ENCODE measurements at places on chromosomes 3 and 15. TPM values are rescaled to one million over a fixed set of nuclear protein-coding genes. Genes with fewer than 3 reads are reported as not detected.

The CSPG5 gene
- 0.50 TPM for total RNA-seq

The ASB14 gene
- total RNA-seq: not detected

The PGBD4 gene
- 1.3 TPM for total RNA-seq

The MUC20 gene
- 0.33 TPM for total RNA-seq

The GPR27 gene
- total RNA-seq: 7.7 TPM

- peak; percentile 53 for DNase-seq
Observed at GRCh38 chr3:58999134-58999773, 50.6 kb downstream of the CFAP20DC start.

GRCh38 chr3:23099677-23100076, 103.5 kb upstream of the UBE2E2 start:
- no peak for DNase-seq

GRCh38 chr3:184811999-184812661, at the start of gene VPS8:
VPS8 (plus strand) TSS chr3:184812166; CDS start chr3:184824633, 12,467 bp downstream.
- DNase-seq: peak; percentile 92

- DNase-seq: peak; percentile 93
Observed at GRCh38 chr3:197372047-197372661, 73.7 kb upstream of the DLG1 start.

DNA sequence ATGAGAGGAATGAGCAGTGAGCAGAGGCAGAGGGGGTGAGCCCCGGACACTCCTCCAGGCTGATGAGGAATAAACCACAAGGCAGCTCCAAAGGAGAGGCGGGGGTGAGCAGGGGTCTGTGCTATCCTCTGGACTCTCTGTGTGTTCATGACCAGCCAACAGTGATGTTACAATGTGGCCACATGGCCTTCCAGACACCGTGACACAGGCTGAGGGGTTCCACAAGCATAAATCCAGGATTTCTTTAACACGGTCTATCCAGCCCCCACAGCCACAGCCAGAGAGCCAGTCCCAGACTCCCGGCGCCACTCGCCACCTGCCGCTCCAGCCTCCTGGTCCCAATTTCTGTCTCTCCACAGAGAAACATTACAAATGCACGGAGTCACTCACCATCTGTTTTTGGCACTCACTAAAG, 24.4 kb downstream of the XXYLT1 start:
- no peak for DNase-seq

DNA sequence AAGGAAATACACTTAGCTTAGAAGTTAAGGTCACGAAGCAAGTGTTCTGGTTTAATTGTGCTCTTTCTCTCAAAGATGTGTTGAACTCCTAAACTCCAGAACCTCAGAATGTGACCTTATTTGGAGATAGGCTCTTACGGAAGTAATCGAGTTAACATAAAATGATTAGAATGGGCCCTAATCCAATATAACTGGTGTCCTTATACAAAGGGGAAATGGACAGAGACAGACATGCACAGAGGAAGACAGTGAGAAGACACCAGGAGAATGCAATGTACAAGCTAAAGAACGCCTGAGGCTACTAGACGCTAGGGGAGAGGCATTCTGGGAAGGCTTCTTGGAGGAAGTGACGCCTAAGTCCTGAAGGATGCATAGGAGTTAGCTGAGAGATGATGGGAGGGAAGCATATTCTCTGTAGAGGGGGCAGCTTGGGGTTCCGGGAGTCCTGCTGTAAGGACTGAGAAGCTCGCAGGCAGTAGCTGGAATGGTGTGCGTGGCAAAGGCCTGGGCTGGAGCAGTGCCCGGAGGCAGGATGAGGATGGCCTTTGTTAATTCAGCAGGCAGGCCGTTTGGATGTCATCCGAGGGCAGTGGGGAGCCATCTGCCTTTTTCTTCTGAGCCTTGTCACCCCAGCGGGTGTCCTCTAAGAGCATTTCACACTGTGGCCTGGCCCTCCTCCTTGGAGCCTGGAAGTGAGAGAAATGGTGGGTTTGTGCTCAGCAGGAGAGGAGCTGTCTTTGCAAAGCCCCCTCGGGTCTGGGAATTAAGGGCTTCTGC, 513.4 kb downstream of the SHQ1 start:
- no peak for DNase-seq

- DNase-seq: no peak
Observed at GRCh38 chr3:38739396-38739689, 76.7 kb downstream of the SCN10A start.
